Uterus (tissue), 4 donors: ENCODE measurements at places on chromosomes 6 and 20. TPM values are rescaled to one million over a fixed set of nuclear protein-coding genes. Genes with fewer than 3 reads are reported as not detected.

GRCh38 chr20:20740541-20740940, 28.1 kb upstream of the RALGAPA2 start:
- H3K36me3 ChIP-seq, result no peaks in the 10 kb centered on the region
- no peak overlapping the region for H3K4me3 ChIP-seq
- H3K27ac ChIP-seq, result no peak overlapping the region

GRCh38 chr6:25851961-25852360, 20.1 kb upstream of the SLC17A1 start:
- H3K4me1 ChIP-seq, result no peaks in the 10 kb centered on the region
- no peak for DNase-seq
- H3K27me3 ChIP-seq, result no peaks in the 10 kb centered on the region
- H3K36me3 ChIP-seq, result no peaks in the 10 kb centered on the region

The MCHR2 gene
- not detected for total RNA-seq

DNA sequence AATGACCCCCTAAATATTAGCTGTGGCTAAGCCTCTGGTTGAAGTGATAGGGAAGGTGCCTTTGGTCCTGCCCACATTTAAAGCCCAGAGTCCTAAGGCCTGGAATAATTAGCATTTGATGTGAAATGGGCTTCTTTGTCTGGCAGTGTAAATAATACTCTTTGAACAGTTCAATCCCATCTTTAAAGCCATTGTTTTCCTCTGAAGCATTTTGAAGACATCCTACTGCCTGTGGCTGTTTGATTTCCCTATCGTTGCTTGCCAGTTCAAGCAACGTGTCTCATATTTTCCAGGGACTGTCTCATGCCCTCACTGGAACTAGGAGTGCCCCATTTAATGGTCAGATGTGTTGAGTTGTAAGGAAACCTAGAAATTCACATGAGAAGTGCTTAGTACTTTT, 89.3 kb upstream of the BTN3A2 start:
- no peaks in the 10 kb centered on the region for H3K36me3 ChIP-seq
- H3K27ac ChIP-seq, result no peak overlapping the region
- peaks cover under 1% of the 10 kb centered on the region for H3K27me3 ChIP-seq

The FILIP1 gene
- 23.1 TPM for total RNA-seq

The NNAT gene
- total RNA-seq, result 10.5 TPM

DNA sequence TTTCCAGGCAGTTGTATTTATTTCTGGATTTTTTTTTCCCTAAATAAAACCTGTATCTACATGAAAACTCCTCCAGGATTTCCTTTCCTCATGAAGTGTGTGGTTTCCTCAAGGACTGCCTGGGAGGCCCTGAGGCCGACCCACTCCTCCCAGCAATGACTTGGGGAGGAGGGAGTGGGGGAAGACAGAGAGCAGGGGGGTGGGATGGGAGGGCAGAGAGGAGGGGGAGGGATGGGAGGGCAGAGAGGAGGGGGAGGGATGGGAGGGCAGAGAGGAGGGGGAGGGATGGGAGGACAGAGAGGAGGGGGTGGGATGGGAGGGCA, 161.8 kb upstream of the AGPAT4 start:
- H3K27me3 ChIP-seq, result no peaks in the 10 kb centered on the region
- H3K4me1 ChIP-seq, result peaks cover 3% of the 10 kb centered on the region
- no peaks in the 10 kb centered on the region for H3K36me3 ChIP-seq
- H3K4me3 ChIP-seq, result no peak overlapping the region

The SERINC1 gene
- total RNA-seq, result 354 TPM

The HSPA1B gene
- total RNA-seq, result 244 TPM

GRCh38 chr6:16759646-16760515, 1.4 kb downstream of the ATXN1 start:
- no peaks in the 10 kb centered on the region for H3K27me3 ChIP-seq
- peak; percentile 94 for DNase-seq
- H3K27ac ChIP-seq, result peak overlapping the region; percentile 98
- peak overlapping the region; percentile 86 for H3K4me3 ChIP-seq
- no peaks in the 10 kb centered on the region for H3K4me1 ChIP-seq

- H3K27ac ChIP-seq, result no peak overlapping the region
- H3K36me3 ChIP-seq, result no peaks in the 10 kb centered on the region
- no peak for DNase-seq
- no peak overlapping the region for H3K4me3 ChIP-seq
- H3K4me1 ChIP-seq, result no peaks in the 10 kb centered on the region
Measured at GRCh38 chr6:139080255-139080920, 51.8 kb downstream of the ABRACL start.

- no peaks in the 10 kb centered on the region for H3K27me3 ChIP-seq
- H3K4me1 ChIP-seq, result no peaks in the 10 kb centered on the region
- H3K36me3 ChIP-seq, result no peaks in the 10 kb centered on the region
- DNase-seq, result no peak
- no peak overlapping the region for H3K27ac ChIP-seq
Measured at GRCh38 chr6:167987396-167988153, 9.9 kb upstream of the KIF25 start.

GRCh38 chr6:150272264-150272975, 96.4 kb upstream of the IYD start:
- H3K27me3 ChIP-seq, result no peaks in the 10 kb centered on the region
- no peaks in the 10 kb centered on the region for H3K36me3 ChIP-seq
- H3K27ac ChIP-seq, result no peak overlapping the region

GRCh38 chr6:6191476-6191875, 129.0 kb downstream of the F13A1 start:
- no peak for DNase-seq
- H3K4me1 ChIP-seq, result no peaks in the 10 kb centered on the region
- H3K4me3 ChIP-seq, result no peak overlapping the region

The SAMD3 gene
- 10.0 TPM for total RNA-seq

The POM121L2 gene
- not detected for total RNA-seq

- no peak overlapping the region for H3K4me3 ChIP-seq
- no peaks in the 10 kb centered on the region for H3K27me3 ChIP-seq
- DNase-seq, result no peak
- H3K36me3 ChIP-seq, result no peaks in the 10 kb centered on the region
- no peak overlapping the region for H3K27ac ChIP-seq
Measured at GRCh38 chr20:15227102-15227501, 889.7 kb upstream of the FLRT3 start.

GRCh38 chr6:91167846-91168245, 581.0 kb upstream of the MAP3K7 start:
- no peak overlapping the region for H3K27ac ChIP-seq
- H3K27me3 ChIP-seq, result no peaks in the 10 kb centered on the region
- H3K4me3 ChIP-seq, result no peak overlapping the region
- no peaks in the 10 kb centered on the region for H3K4me1 ChIP-seq
- no peaks in the 10 kb centered on the region for H3K36me3 ChIP-seq

DNA sequence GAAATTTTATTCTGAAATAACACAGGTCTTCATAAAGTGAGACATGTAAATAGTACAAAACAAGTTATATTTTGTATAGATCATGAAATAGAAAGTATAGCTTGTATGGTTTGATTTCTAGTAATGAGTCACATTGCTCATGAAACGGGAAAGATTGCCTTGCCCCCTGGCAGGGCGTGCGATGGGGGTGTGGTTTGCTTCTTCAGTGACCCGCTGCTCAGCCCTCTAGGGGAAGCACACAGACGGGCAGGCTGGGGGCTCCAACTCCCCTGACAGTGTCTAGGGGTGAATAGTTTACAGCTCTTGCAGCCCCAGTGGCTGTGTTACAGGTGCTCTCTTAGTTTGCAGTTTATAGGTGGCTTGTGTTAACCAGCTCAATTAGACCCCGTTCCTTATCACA, 170.5 kb upstream of the RGS17 start:
- no peaks in the 10 kb centered on the region for H3K4me1 ChIP-seq
- no peak for DNase-seq
- H3K4me3 ChIP-seq, result no peak overlapping the region
- no peaks in the 10 kb centered on the region for H3K27me3 ChIP-seq

The HSF2 gene
- total RNA-seq, result 72.4 TPM

DNA sequence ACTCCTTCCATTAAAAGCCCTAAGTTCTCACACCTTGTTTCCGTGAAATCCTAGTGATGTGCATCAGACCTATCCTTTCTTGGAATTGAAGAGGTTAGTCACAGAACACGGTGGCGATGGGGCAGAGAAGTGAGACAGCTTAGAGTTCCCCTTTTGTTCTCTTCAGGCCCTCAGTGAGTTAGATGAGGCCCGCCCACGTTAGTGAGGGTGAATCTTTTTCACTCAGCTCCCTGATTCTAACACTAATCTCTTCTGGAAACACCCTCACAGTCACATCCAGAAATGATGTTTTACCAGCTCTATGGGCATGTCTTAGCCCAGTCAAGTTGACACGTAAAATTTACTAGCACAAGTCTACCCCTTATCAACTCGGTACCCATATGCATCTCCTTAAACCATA, 172.7 kb upstream of the NOX3 start:
- DNase-seq, result no peak
- no peak overlapping the region for H3K27ac ChIP-seq
- no peaks in the 10 kb centered on the region for H3K27me3 ChIP-seq
- H3K4me1 ChIP-seq, result no peaks in the 10 kb centered on the region
- no peaks in the 10 kb centered on the region for H3K36me3 ChIP-seq

DNA sequence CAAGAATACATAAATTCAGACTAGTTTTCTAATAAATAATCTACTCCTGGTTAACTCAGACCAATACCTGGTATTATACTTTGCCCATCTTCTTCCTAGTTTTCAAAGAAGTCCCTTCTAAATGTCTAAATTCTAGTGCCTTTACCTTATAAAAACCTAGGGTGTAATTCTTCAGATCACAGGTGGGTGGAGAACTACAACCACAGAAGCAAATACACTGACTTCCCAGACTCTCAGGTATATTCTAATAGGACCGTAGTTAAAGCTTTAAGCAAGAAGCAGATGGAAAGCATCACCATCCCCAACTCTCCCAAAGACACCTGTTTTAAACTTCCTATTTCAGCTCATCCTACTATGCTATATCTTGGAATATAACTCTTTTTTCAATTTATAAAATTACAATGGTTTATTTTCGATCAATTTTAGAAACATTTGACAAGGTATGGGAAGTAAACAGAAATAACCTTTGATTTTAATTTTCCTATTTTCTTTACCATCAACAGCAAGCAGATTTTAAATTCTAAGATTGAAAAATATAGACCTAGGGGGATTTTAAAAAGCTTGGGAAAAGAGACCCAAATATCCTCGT, 15.8 kb downstream of the MAN1A1 start:
- H3K4me3 ChIP-seq, result no peak overlapping the region
- no peaks in the 10 kb centered on the region for H3K4me1 ChIP-seq
- no peak for DNase-seq
- no peaks in the 10 kb centered on the region for H3K36me3 ChIP-seq
- peak overlapping the region; percentile 20 for H3K27ac ChIP-seq
